Ureter (tissue), 1 donor: ENCODE measurements at places on chromosomes 2 and 18. TPM values are rescaled to one million over a fixed set of nuclear protein-coding genes. Genes with fewer than 3 reads are reported as not detected.

ANTXR1 gene
- 87.8 TPM for total RNA-seq

MTX2 gene
- total RNA-seq = 28.4 TPM

DRC1 gene
- total RNA-seq = not detected

IL36A gene
- total RNA-seq = not detected

SLC8A1 gene
- 116 TPM for total RNA-seq

ASPRV1 gene
- 1.7 TPM for total RNA-seq

CXCR1 gene
- total RNA-seq = not detected

STPG4 gene
- total RNA-seq = not detected

RAD51AP2 gene
- total RNA-seq = not detected

GCG gene
- total RNA-seq = not detected

ZNF396 gene
- 4.8 TPM for total RNA-seq

ASB18 gene
- total RNA-seq = not detected

KIF5C gene
- total RNA-seq = 14.3 TPM

KCTD1 gene
- total RNA-seq = 17.9 TPM

CHAC2 gene
- total RNA-seq = 3.2 TPM

ILKAP gene
- total RNA-seq = 67.4 TPM

GTF2A1L gene
- not detected for total RNA-seq

ZNF804A gene
- total RNA-seq = 1.2 TPM

RASGRP3 gene
- 9.9 TPM for total RNA-seq

SCG2 gene
- 0.39 TPM for total RNA-seq

ZNF532 gene
- total RNA-seq = 114 TPM

CEP192 gene
- total RNA-seq = 38.8 TPM

FIGN gene
- 8.0 TPM for total RNA-seq

NPHP1 gene
- total RNA-seq = 10.2 TPM

ANKRD62 gene
- total RNA-seq = not detected

NDC80 gene
- 0.91 TPM for total RNA-seq

RNF152 gene
- total RNA-seq = 52.9 TPM

ANKRD53 gene
- total RNA-seq = 1.8 TPM

DSG1 gene
- 0.13 TPM for total RNA-seq

KATNAL2 gene
- total RNA-seq = 3.5 TPM
